OCI-LY7 (cell line): ENCODE measurements at places on chromosomes 7 and 10. TPM values are rescaled to one million over a fixed set of nuclear protein-coding genes. Genes with fewer than 3 reads are reported as not detected.

- no peak for DNase-seq
These were observed 38.7 kb downstream of the LRRC20 start for GRCh38 chr10:70343712-70344111.

GRCh38 chr7:134420424-134421125 lies 38.3 kb downstream of the AKR1B1 start:
- DNase-seq = peak; percentile 10

DNA sequence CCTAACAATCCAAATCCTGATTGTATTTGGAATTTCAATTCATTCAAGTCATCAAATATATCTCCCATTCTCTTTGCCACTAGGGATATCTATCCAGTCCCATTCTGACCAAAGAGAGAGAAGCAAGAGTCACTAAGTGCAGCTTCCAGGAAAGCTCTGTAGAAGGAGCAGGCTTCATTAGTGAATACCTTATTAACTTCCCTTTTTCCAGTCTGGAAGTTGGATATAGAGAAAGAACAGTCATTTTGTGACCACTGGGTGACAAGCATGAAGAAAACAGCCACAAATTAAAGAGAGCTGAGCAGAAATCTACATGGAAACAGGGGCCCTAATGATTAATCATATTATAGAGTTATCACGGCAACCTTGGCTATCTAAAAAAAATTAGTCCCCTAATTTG lies 190.7 kb upstream of the ADO start:
- no peak for DNase-seq

DNA sequence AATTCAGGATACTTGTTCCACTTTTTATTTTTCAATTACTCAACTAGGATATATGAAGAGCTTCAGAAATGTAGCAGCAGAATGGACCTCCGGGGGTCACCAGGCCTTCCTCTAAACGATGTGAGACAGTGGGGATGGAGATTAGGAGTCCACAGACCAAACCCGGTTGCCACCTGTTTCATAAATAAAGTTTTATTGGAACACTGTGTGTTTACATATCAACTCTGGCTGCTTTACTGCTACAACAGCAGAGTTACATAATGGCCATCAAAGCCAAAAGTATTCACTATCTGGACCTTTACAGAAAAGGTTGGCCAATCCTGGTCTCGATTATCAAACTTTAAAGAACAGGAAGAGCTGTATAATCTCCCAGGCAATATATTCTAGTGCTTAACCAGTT lies 30.8 kb downstream of the RAPGEF5 start:
- DNase-seq = no peak

- no peak for DNase-seq
These were observed 97.2 kb upstream of the GNA12 start for GRCh38 chr7:2941216-2941859.

GRCh38 chr10:85532773-85533172 lies 833.8 kb downstream of the GRID1 start:
- DNase-seq = no peak

GRCh38 chr10:103748020-103748419 lies 107.4 kb downstream of the SH3PXD2A start:
- DNase-seq = no peak

DNA sequence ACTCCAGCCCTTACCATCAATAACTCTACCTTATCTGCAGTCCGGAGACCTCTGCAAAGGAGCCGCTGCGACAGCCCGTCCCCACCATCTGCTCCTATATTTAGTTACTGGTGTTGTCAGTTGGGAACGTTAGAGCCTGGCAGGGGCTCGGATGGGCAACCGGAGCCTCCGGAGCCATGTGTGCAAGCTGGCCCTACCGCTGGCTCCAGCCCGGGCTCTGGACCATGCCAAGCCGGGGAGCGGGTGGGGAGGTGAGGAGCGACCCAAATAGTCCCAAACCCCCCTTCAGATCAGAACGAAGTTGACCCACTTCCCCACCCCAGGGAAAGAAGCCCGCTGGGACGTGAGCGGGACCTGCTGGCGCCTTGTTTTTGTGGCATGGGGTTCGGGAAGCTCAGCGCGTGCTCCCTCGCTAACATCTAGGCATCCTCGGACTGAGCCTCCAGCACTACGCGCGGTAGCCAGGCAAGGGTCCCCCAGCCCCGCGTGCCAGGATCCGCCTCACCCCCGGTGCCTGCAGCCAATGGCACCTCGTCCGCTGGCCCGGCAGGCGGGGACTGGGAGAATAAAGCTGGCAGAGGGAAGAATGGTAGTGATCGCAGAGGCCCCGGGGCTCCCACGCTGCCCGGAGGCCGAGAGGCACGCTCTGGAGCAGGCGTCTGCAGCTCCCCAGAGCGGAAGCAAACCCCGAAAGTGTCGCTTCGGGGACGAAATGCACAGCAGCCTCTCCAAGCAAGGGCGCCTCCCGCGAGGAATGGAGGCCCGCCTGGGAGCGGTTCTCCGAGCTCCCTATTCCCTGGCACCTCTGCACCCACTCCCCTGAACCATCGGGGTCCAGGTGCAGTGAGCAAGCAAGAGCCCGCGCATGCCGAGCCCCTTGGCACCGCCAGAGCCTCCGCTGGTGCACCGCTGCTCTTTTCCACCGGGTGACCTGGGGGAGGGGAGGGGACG lies 679 bp downstream of the LRRC20 start:
- peak; percentile 48 for DNase-seq

- no peak for DNase-seq
These were observed 2.1 kb downstream of the CAMK1D start for GRCh38 chr10:12351447-12351846.

DNA sequence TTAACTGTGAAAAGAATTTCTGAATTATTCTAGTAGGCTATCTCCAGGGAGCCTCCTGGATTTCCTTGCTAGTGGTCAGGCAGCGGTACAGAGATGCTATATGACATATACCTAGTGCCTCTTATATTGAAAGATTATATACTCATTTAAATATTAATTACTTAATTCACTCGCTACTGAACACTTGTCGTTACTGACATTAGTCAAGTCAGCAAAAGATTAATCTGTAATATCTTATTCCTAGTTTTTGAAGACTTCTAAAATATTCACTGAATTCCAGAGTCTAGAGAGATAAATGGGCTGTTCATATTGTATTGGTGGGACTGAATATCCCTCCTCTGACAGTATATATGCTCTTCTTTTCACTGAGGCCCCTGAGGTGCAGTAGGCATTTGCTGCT lies 2.9 kb downstream of the SEMA3E start:
- no peak for DNase-seq

DNA sequence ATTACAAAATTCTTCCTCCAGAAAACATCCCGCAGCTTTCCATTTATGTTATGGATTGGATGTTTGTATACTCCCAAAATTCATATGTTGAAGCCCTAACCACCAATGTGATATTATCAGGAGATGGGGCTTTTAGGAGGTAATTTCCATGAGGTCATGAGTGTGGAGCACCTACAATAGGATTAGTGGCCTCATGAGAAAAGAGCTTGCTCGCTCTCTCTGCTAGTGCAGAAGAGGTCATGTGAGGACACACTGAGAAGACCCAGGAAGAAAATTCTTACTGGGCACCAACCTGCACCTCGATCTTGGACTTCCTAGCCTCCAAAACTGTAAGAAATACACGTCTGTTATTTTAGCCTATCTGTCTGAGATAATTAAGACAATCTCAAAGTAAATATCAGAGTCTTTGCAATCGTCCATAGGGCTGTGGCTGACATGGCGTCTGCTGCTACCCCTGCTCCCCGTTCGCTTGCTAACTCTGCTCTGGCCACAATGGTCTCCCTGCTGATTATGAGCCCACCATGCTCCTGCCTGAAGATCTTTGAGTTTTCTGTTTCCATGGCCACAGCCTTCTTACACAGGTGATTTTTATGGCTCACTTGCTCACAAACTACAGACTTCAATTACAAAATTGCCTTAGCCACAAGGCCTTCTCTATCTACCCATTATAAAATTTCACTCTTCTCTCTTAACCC lies 333.3 kb downstream of the CACNA2D1 start:
- DNase-seq = no peak

GRCh38 chr7:21108182-21108581 lies 319.7 kb upstream of the SP4 start:
- DNase-seq = no peak

- DNase-seq = peak; percentile 41
These were observed 46.2 kb downstream of the RBM17 start for GRCh38 chr10:6135039-6135438.

DNA sequence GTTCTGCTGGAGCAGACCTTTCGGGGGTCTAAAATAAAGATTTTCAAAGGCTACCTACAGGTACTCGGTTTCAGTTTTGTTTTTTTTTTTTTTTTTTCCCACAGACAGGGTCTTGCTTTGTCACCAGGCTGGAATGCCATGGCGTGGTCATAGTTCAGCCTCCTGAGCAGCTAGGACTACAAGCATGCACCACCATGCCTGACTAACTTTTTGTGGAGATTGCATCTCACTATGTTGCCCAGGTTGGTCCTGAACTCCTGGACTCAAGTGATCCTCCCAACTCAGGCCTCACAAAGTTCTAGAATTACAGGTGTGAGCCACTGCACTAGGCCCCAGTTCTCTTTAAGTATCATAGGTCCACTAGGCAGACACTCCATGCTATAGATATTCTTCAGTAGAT lies 34.5 kb downstream of the BAMBI start:
- no peak for DNase-seq

DNA sequence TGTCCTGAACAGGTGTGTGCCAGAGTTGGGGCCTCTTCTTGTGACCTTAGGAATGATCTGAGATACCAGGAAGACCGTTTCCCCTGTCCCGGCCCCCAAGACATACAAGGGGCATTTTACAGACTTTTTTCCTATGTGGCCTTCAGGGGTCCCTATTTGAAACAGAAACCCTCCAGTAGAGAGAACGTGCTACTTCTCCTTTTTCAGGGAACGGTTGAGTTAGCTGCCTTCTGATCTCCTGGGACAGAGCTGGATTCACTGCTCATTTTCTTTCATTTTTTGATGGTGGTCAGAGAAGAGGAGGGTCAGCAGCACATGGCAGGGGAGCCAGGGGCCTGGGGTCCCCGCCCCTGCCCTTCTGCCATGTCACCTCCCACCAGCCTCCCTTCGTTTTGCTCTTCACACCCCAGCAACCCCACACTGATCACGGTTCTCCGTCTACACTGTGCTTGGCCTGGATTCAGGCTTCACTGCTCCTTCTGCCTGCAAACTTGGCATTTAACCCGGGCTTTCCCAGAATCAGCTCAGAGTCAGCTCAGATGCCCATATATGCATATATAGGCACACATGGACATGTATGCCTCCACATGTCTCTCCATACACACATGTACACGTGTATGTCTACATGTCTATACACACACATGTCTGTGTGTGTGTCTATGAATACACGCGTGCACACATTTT lies 138.1 kb upstream of the BTBD16 start:
- DNase-seq = no peak

GRCh38 chr7:25375805-25376600 lies 147.7 kb upstream of the NPVF start:
- DNase-seq = no peak

The ADRA2A gene
- not detected in 2 replicates for total RNA-seq

The HYAL4 gene
- not detected in 2 replicates for total RNA-seq

The GNAT3 gene
- total RNA-seq = not detected in 2 replicates

The IFIT1B gene
- not detected in 2 replicates for total RNA-seq

The SPDYE1 gene
- total RNA-seq = not detected in 2 replicates

The MYL10 gene
- total RNA-seq = not detected in 2 replicates

The PILRA gene
- total RNA-seq = 13.5 and 16.0 TPM in 2 replicates

The SCART1 gene
- total RNA-seq = 10.9 and 15.2 TPM in 2 replicates

The ZWINT gene
- total RNA-seq = 108 and 115 TPM in 2 replicates

The TACC2 gene
- not detected in 2 replicates for total RNA-seq

The AZGP1 gene
- 0.44 and 0.89 TPM in 2 replicates for total RNA-seq

The ANXA8 gene
- total RNA-seq = not detected in 2 replicates

The ARHGEF35 gene
- total RNA-seq = not detected in 2 replicates

The SUN3 gene
- total RNA-seq = 2.7 and 2.9 TPM in 2 replicates

The AKR1C1 gene
- total RNA-seq = not detected in 2 replicates

The ANKRD30A gene
- total RNA-seq = not detected in 2 replicates

The SLC35G1 gene
- 6.0 and 6.9 TPM in 2 replicates for total RNA-seq

The ZNF467 gene
- 0.40 TPM in 1 of 2 replicates, not detected in the other for total RNA-seq

The TMEM273 gene
- total RNA-seq = 0.82 and 1.3 TPM in 2 replicates
